ENCODE measurements at places on chromosomes 1 and 21. TPM values are rescaled to one million over a fixed set of nuclear protein-coding genes. Genes with fewer than 3 reads are reported as not detected.

Gene POU3F1
- total RNA-seq = not detected

- no peak for DNase-seq
- H3K4me1 ChIP-seq = no peaks in the 10 kb centered on the region
- H3K27me3 ChIP-seq = peaks cover 6% of the 10 kb centered on the region
- no peak overlapping the region for H3K27ac ChIP-seq
- no peaks in the 10 kb centered on the region for H3K36me3 ChIP-seq
These were observed 105.4 kb upstream of the F3 start for GRCh38 chr1:94646786-94647555.

- no peak overlapping the region for H3K27ac ChIP-seq
- no peak overlapping the region for H3K4me3 ChIP-seq
- H3K27me3 ChIP-seq = peaks cover 4% of the 10 kb centered on the region
- peaks cover 8% of the 10 kb centered on the region for H3K4me1 ChIP-seq
- H3K36me3 ChIP-seq = no peaks in the 10 kb centered on the region
These were observed 181.2 kb upstream of the RAB4A start for GRCh38 chr1:229089586-229090208.

GRCh38 chr1:94061513-94062443 is 59.2 kb downstream of the ABCA4 start:
- no peaks in the 10 kb centered on the region for H3K36me3 ChIP-seq
- peak; percentile 31 for DNase-seq
- no peak overlapping the region for H3K4me3 ChIP-seq

GRCh38 chr1:78420181-78420580 is 70.6 kb upstream of the PTGFR start:
- no peak overlapping the region for H3K4me3 ChIP-seq
- DNase-seq = no peak
- H3K27me3 ChIP-seq = no peaks in the 10 kb centered on the region
- no peaks in the 10 kb centered on the region for H3K36me3 ChIP-seq

GRCh38 chr1:180542113-180542837 is 16.5 kb upstream of the OVAAL start:
- H3K4me3 ChIP-seq = no peak overlapping the region
- H3K27ac ChIP-seq = no peak overlapping the region
- no peaks in the 10 kb centered on the region for H3K36me3 ChIP-seq
- no peaks in the 10 kb centered on the region for H3K27me3 ChIP-seq
